ENCODE measurements at places on chromosomes 1 and 21. TPM values are rescaled to one million over a fixed set of nuclear protein-coding genes. Genes with fewer than 3 reads are reported as not detected.

Gene HES4
- 79.2 TPM for total RNA-seq

DNA sequence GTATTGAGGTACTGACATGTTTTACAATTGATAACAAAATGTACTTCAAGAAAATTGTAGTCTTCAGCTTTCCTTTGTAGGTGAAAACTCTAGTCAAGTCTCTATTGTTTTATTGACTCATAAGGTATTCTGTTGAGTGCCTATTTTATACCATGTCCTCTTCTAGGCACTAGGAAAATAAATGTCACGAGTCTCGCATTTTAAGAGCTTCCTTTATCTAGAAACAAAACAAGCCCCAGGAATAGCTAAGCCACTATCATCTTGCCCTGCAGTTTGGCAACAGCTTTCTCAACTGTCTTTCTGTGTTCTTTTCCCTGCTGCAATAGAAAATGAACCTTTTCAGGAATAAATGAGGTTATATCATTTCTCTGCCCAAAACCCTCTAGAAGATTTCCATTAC is 288.5 kb upstream of the NEGR1 start:
- no peak for DNase-seq

Gene KRTAP6-1
- not detected for total RNA-seq

DNA sequence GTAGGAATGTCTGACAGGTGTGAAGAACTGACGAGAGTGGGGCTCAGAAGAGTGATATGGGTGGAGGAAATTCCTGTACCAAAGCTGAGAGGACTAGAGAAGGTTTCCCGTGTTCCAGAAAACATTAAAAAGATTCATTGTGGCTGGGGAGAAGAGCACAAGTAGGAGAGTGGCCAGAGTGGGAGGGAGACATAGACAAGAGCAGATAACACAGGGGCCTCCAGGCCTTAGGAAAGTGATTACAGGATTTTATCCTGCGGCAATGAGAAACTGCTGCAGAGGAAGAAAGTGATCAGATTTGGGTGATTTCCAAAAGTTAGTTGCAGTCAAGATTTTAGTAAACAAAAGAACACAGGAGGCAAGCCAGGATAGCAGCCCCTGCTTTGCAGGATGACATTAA is 7.9 kb downstream of the C8B start:
- DNase-seq: no peak
